Cardiac fibroblast (primary cell): ENCODE measurements at places on chromosomes 5 and 9.

DNA sequence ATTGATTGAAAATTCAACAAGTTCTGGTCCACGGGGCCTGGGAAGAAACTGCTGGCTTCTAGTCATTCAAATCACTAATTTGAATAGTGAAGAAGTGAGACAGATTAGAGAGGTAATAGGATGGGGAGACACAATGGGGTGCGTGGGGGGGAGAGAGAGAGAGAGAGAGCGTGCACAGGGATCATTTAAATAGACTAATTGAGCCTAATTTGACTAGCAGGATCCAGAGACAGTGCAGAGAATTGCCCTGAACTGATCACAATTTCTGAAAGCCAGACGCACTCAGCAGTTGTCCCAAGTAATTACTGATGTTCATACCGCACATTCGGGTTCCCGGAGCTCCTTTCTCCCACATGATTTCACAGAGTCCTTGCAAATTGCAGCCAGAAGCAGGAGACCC is 50.3 kb upstream of the C5orf58 start:
- no peak for DNase-seq

DNA sequence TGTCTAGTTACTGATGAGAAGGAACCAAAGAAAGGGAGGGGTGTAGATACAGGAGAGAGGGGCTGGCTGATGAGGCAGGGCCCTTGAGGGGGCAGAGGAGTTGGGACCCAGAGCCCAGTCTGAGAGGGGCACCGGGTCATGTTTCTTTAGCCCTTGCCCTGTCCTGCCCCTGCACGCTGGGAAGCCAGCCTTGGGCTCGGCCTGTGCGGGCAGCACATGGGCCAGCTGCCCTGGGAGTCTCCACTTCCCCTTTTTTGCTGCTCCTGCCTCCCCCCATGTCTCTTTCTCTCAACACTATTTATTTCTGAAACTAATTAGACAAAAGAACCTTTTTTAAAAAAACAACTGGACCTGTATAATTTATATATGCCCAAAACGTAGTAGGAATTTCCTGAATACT is 20.5 kb downstream of the MVB12B start:
- no peak for DNase-seq

DNA sequence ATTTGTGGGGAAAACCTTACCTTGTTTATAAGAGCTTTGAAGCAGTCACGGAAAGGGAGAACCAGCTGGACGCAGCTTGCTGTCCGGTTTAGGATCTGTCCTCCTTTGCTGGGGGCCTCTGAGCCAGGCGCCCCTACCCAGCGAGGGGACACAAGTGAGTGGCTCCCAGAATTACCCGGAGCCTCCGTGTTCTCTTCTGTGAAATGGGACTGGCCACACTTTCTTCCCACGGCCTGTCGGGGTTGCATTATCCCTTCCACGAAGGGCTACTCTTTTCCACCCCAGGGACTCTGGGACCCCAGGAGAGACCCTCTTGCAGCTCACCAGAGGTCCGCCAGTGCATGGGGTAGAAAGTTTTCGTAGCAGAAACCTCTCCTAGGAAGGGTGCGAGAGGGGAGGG is 477 bp upstream of the GBGT1 start:
- DNase-seq: no peak

GRCh38 chr5:87944553-87945285 is 323.9 kb downstream of the TMEM161B start:
- DNase-seq: no peak

DNA sequence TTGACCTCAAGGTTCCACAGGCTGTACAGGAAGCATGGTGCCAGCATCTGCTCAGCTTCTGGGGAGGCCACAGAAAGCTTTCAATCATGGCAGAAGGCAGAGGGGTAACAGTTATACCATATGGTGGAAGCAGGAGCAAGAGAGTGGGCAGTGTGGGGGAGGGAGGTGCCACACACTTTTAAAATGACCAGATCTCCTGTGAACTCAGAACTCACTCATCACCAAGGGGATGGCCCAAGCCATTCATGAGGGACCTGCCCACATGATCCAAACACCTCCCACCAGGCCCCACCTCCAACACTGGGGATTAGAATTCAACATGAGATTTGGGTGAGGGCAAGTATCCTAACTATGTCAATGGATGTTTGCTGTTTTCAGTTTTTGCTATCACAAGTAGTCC is 16.2 kb downstream of the CYFIP2 start:
- no peak for DNase-seq

DNA sequence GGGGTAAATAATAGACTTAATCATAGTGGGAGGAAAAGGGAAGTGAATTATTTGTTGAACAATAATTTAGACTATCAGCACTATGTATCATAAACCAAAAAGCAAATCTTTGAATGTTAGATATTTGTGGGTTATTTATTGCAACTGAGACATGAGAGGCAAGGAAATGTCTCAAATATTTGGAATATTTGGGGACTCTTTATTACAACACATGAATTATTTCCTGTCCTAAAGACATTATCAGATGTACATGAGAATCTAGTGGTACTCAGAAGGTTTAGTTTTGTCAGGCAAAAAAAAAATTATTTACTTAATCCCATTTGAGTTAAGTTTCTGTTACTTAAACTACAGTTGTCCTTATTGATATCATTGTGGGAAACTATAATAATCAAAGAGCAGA is 91.1 kb downstream of the TLR4 start:
- peak; percentile 16 for DNase-seq

GRCh38 chr5:66718374-66719002 is 122.3 kb downstream of the MAST4 start:
- no peak for DNase-seq

GRCh38 chr9:10875752-10876151 is 262.9 kb upstream of the PTPRD start:
- DNase-seq: peak; percentile 38

GRCh38 chr9:93290495-93291434 is 106.8 kb downstream of the WNK2 start:
- DNase-seq: no peak

- peak; percentile 95 for DNase-seq
These were observed 46.2 kb upstream of the FBXW11 start for GRCh38 chr5:172052450-172053236.

- DNase-seq: no peak
These were observed 7.6 kb downstream of the TENT2 start for GRCh38 chr5:79619854-79620253.

DNA sequence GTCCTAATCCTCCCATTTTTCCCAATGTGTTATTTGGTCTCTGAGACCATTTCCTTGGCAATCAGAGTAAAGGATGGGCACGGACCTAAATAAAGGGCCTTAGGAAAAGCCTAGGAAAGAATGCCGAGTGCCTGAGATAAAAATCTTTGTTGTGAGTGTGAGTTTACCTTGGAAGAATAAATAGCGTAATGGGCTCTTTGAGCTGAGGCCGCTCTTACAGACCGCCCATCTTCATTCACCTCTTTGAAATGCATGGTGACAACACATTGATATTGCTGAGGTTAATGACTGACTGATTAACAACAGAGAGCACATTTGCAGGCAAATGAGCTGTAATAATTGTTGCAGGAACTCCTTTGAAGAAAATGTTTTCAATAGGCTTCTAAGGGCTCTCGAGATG is 1967.1 kb upstream of the WWC1 start:
- DNase-seq: no peak

DNA sequence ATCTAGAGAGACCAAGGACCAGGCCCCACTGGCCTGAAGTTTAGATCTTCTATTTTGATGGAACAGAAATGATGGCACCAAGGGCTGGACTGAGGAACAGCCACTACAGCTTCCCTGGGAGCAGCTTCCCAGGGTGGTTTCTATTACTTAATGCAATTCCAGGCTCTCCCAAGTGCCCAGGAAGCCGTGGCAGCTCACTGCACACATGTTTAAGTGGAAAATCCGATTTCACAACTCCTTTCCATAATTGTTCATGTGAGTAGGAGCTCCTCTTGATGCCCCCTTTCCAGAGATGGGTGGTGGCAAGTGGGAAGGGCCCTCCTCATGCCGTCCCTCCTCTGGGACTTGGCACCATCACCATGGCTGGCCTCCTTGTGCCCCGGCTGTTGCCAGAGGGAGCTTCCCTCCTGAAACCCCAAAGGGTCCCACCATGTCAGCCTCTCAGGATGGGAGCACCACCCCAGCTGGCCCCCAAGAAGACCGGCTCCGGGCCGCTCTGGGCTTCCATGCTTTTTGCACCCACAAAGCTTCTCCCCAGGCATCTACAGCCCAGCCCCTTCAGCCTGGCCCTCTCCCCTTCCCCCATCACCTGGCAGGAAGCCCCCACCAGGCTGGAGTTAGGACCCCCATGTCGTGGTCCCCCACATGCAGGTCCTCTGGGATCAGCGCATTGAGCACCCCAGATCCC is 9.1 kb upstream of the UBAC1 start:
- no peak for DNase-seq

- no peak for DNase-seq
These were observed 4.8 kb downstream of the NKD2 start for GRCh38 chr5:1013238-1013947.

DNA sequence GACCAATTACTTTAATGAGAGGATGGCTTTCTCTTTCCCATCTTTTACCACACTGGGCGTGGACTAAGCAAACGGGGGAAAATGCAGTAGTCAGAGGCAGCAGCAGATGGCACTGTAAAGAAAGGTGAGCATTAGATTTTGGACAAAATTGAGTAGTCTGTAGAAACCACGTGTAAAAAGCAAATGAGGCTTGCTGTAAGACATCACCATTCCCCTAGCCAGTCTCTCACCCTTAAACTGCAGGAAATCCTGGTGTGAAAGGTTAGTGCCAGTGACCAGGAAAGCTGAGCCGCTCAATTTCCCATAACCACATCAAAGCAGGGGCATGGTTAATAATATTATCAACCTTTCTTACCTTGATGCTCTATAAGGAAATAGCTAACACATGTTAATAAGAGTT is 31.8 kb downstream of the SPATA31C2 start:
- DNase-seq: peak; percentile 37

- no peak for DNase-seq
These were observed 365.2 kb downstream of the PDE4D start for GRCh38 chr5:59528202-59528862.
